SK-N-MC (cell line): ENCODE measurements at places on chromosomes 6 and 20.

DNA sequence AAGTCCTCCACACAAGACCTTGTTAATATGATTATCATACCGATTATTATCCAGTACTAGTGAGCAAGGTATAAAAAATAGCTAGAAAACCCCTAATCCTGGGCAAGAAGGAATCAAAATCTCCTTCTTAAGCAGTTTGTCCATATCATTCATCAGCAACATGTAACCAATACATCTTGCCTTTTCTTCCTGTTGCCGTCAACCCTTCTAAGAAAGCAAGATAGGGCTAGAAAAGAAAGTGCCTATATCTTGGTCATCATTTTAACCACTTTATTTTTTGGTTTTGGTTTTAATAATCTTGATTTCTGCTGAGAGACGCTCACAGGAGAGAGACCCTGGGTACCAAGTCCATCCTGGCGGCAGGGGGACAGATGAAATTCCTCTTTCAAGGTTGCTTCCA, 27.2 kb upstream of the PREX1 start:
- no peak for DNase-seq

GRCh38 chr6:51049288-51049982, 230.8 kb downstream of the TFAP2B start:
- no peak for DNase-seq

- no peak for DNase-seq
Observed at GRCh38 chr20:7195704-7196103, 428.2 kb downstream of the BMP2 start.

DNA sequence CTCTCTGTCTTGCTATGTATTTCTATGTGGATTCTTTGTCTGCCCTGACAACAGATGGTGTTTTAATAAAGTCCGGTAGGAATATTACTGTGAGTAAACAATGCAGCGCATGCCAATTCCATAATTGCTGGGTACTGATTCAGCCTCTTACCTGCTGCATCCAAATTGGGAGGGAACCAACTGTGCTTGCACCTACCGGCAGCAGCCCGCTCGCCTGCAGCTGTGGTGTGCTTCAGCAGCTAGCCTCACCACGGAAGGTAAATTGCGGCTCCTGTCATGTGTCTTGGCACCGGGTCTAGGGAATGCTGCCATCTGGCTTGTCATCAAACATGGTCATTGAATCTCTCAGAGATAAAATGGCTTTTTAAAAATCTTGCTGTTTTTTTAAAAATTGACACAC, 704.8 kb upstream of the SLC35B3 start:
- DNase-seq = no peak

GRCh38 chr6:131107151-131107550, 28.1 kb upstream of the AKAP7 start:
- no peak for DNase-seq

DNA sequence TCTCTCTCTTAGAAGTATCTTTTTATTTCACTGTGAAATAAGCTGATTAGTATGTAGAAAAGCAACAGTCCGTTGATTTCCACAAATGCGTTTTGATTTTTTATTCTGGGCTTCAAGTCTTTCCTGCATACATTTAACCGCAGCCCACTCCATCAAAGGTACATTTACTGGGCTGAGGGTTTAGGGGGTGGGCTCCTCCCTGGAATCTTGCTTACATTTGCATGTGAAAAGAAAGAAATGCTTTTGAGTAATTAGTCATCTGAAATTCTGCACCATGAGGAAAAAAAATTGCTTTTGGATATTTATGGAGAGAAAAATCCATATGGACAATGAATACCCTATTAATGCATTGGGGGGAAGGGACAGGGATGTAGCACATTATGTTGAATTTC, 178.3 kb upstream of the MCHR2 start:
- no peak for DNase-seq

DNA sequence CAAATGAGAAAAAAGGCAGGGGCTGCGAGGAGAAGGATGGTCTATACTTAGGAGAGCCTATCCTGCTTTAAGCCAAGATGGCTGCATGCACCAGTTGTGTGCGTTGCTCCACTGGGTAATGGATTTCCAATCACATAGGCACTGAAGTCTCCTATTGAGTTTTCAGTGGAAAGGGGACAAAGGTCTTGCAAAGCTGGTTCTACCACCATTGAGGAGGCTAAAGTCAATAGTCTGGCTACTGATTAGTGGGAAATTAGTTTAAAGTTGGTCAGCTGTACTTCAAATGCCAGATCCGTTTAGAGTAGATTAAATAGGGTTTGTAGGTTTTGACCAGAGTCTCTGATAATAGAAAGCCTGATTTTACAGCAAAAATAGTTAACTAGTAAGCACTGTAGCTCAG, 104.9 kb downstream of the SESN1 start:
- no peak for DNase-seq

GRCh38 chr6:150377211-150377781, 8.5 kb downstream of the IYD start:
- DNase-seq = no peak

- no peak for DNase-seq
Observed at GRCh38 chr20:17568972-17569521, 828 bp upstream of the DSTN start.

DNA sequence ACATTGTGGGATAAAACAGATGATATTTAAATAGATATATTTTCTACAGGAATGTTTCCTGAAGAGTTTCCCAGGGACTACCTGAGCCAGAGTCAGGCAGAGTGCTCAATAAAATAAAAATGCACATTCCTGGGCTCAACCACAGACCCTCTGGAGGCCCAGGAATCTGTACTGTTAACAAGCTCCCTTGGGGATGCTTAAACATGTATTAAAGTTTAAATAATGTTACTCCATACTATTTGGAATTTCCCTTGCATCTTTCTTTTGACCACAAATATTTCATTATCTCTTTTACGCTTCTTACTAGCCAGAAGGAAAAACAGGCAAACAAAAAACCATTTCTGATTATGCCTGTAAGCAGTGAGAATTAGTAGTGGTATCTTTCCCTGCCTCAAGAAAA, 42.3 kb downstream of the GPR63 start:
- DNase-seq = peak; percentile 92

GRCh38 chr20:3309226-3309625, 70.2 kb upstream of the SLC4A11 start:
- DNase-seq = no peak

DNA sequence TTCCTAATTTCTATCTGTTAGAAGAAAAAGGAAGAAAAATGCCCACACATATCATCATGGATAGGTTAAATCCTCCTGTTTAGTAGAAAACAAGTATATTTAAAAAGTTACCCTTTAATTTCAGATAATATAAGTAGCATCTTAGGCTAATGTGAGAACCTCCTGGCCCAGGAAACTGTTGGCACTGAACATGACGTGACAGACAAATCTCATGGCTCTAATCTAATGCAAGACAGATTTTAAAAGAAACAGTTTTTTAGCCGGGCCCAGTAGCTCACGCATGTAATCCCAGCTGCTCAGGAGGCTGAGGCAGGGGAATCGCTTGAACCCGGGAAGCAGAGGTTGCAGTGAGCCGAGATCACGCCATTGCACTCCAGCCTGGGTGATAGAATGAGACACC, 22.9 kb downstream of the CYP39A1 start:
- no peak for DNase-seq

GRCh38 chr6:135703007-135703406, 148.5 kb upstream of the PDE7B start:
- DNase-seq = no peak
